Myocyte (in vitro differentiated cells): ENCODE measurements at places on chromosomes 11 and 22.

DNA sequence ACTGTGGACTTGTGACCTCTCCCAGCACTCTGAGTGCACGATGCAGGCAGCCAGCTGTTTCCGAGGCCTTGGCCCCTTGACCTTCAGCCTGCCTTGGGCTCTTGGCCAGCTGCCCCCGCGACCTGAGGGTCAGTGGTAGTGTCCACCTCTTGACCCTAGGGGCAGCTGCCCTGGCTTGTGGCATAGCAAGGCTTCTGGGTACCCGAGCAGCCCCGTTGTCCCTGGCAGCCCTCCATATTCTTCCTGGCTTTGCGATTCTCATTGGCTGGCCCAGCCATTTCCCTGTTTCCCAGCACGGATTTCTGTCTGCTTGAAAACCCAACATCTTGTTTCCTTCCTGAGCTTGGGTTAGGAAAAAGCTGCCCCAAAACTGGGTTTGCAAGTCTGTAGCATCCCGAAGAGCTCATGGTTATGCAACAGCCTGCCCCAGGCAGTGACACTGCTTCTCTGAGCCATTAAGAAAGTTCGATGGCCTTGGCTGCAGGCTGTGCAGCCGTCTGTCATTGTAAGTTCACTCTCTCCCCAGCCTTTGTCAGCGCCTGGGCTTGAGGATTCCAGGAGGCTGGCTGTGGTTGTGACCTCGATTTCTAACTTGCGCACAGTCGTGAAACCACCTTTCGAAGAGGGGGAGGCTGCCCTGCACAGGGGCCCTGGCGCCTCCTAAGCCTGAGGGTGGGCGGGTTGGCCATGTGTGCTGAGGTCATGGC lies 48.8 kb downstream of the FBLN1 start:
- DNase-seq: peak; percentile 50

DNA sequence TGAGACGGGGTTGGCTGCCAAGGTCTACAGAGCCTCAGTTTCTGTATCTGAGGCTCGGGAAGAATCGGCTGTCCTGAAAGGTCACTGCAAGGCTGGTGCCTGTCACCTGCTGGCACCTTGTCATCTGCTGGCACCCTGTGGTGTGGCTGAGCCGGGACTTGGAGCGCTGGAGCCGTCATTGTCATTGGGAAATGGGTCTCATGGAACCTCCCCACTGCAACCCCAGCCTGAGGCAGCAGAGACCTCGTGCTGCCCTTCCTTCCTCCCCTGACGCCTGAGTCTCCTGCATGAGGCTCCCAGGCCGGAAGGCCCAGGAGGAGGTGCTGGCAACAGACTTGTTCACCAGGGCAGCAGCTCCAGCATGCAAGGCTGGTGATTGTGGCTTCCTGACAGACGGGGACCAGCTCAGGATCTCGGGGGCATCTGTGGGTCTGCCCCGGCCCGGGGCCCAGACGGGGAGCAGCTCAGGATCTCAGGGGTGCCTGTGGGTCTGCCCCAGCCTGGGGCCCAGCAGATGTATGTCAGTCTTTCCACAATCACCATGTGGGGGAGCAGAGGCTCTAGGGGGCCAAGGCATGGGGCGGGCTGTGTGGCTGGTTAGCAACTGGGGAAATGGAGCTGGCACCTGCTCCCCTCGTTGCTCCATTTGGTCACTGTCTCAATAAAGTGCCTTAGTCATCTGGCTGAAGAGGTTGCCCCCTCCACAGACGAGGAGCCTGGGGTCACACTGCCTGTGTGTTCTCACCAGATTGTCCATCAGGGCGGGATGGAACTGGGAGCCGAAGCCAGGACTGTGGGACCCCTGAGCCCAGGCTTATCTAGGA lies 668.7 kb downstream of the BRD1 start:
- DNase-seq: no peak

- DNase-seq: peak; percentile 59
Observed at GRCh38 chr11:75031224-75031753, 42.6 kb downstream of the NEU3 start.

DNA sequence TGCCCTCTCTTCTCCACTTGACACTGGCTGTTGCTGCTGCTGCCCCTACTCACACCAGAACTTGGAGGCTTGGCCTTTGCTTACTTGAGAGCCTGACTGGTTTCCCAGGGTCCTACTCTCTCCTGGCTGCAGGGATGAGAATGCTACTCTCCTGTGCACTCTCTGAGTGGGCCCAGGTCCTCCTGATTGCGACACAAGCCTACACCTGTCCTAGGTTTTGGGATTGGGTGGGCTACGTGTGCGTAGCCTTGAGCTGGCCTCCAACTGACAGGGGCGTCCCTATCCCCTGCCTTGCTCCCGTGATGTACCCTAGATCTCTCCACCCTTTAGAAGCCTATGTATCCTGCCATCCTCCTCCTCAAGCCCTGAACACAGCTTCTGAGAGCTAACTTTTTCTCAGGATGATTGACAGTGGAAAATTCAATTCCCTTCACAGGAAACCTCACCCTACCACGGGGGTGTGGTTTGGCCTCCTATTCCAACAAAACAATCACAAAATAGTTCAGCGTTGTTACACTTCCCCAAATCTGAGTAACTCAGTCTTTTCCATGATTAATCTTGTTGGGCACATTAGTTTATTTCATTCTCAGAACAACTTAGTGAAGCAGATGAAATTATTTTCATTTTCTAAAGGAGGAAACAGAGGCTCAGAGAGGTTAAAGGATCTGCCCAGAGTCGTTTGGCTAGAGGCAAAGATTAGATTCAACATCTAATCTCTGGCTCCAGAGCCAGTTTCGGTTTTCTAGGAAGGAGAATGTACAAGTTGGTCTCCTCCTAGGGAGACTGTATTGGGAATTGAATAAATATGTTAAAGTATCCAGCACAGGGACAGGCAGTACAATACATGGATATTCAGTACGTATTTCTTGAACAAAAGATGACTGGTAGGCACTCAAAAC lies 17.6 kb upstream of the AMOTL1 start:
- DNase-seq: no peak

DNA sequence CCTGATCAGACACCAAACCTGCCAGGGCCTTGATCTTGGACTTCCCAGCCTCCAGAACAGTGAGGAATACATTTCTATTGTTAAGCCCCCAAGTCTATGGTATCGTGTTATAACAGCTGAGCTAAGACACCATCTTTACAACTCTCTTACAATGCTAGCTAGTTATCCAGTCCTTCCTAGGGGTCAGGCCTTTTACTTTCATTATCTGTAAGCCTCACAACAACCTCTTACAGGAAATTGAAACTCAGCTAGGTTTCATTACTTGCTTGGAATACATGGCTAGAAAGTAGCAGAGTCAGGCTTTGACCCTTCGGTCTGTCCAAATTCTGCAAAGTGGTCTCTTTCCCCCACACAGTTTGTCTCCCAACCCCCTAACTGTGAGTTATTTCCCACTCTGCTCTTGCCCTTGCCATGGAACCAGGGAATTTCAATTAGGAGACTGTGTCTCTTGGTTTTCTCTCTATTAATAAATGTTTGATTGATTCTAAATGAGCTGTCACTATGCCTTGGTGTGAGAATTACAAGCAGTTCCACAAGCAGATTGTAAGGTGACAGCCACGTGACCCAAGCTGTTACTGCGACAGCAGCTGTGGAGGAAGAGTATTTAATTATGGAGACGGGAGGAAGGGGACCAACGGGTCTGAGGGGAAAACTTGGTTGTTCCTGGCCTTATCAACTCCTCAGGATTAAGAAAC lies 38.4 kb upstream of the CLMP start:
- no peak for DNase-seq

GRCh38 chr22:33400061-33400840 lies 342.1 kb upstream of the SYN3 start:
- DNase-seq: no peak

DNA sequence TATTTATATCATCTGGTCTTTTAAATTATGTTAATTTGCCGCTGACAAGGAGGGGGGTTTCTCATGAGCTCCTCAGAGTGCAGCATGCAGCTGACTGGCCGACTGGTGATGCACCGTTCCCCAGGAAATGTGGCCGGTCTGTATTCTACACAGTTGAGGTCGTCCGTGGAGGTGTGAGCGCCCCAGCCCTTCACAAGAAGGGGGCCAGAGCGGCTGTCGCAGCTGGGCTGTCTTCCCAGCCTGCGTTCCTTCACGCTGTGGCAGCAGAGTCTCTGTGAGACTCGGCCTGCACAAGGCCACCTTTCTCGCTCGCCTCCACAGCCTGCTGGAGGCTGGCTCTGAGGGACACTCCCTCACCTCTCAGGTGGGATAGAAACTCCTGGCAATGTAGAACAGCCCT lies 43.2 kb downstream of the AP2A2 start:
- DNase-seq: no peak

DNA sequence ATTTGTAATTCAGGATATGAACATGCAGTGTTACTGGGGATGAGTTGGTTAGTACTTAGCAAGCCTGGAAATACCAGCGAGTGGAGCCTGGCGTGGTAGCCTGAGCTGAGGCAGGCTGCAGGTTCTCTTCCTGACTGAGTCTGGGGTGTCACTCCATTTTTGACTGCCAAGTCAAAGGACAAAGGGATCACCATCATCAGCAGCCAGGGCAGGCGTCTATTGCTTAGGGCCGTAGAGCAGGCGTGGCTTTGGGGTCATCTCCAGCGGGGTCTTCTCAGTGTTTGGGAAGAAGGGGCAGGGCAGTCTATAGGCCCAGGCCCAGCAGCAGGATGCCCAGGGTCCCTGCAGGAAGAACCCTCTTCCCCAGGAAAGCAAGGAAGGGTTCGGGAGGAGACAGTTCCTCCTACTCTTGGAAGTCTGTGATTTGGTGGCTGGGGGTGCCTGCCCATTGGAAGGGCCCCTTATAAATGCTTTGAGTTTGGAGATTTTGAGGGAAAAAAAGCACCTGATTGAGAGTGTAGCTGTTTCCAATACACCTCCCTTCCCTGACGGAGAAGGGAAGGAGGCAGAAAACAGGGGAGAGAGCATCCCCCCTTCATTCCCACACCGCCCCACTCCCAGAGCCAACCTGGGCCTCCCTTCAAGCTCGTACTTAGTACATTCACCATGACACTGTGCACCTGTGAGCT lies 51.5 kb upstream of the SPATA19 start:
- no peak for DNase-seq

GRCh38 chr11:45258982-45259530 lies 27.1 kb downstream of the SYT13 start:
- DNase-seq: no peak

GRCh38 chr11:130728185-130729180 lies 187.8 kb downstream of the SNX19 start:
- DNase-seq: no peak

DNA sequence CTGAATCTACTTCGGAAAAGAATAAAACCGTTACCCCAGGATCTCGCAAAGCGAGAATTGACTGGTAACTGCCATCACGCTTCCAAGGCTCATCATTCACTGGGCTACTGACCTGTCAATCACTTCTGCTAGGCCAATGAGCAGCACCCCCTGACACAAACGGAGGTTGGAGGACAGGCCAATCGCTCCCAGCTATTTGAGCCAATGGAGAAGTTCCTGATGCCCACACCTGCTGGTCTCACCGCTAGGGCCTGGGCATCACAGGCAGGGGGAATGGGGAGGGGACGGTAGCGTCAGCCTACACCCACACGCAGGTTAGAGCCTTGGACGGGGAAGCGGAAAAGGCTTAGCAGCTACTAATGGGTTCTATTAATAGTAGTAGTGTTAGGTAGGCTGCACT lies 56.7 kb upstream of the CHST1 start:
- no peak for DNase-seq

GRCh38 chr11:6094186-6094585 lies 13.3 kb upstream of the OR56B4 start:
- DNase-seq: no peak

DNA sequence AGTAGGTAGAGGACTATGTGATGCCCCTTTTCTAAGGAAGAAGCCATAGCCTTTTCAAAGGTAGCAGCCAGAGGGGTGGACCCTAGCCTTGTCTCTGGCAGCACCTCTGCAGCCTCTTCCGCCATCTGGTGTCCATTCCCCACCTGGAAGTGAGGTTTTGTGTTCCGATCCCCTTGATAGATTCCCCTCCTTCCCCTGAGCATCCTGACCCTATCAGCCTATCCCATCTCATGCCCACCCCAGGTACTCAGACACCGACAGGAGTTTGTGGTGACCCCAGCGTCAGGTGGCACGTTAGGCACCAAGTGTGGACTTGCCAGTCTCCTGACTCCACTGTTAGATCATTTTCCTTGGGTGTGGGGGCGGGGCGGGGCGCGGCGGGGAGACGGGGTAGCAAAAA lies 398 bp upstream of the FAM89B start:
- no peak for DNase-seq
